Activated effector memory CD4-positive, alpha-beta T cell treated with anti-CD3 and anti-CD28 coated beads, Interleukin-2, amount 50 U/mL, for 16 hours (primary cell): ENCODE measurements at places on chromosomes 1 and 21.

GRCh38 chr1:7519181-7519860, 251.8 kb upstream of the VAMP3 start:
- no peak for DNase-seq

DNA sequence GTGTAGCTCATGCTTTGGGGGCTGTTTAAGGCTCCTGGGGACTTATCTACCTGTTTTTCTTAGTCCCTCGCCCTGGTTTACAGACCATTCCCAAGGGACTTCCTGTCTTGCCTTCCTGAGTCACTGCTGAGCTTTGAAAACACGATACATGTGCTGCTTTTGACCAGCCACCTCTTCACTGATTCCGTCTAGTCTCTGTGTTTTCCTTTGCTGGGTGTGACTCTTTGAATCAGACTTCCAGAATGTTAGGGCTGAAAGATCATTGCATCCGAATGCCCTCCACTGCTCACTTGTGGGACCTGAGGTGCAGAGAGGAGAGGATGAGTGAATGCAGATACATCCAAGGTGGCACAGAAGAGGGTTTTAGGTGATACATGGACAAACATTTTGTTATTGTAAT, 35.4 kb upstream of the CITED4 start:
- no peak for DNase-seq

- peak; percentile 89 for DNase-seq
Measured at GRCh38 chr1:156705918-156706656, 704 bp upstream of the CRABP2 start.

DNA sequence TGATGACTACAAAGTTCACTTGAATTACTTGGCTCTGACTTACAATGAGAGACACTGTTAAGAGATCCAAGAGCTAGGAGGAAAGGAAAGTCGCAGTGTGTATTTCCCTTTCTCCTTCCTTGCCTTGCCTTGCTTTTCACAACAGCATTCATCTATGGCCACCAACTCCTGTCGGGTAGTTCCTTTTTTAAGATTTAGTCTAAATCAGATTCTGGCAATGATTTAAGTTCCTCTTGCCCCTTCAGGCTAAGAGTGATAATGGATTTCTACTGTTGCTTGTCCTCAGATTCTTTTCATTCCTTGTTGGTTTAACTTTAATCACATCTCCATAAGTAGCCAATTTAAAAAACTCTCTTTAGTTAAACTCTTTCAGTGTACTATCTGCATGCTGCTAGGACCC, 91.9 kb downstream of the GTF2B start:
- DNase-seq, result no peak

GRCh38 chr1:6003568-6004411, 11.6 kb upstream of the NPHP4 start:
- DNase-seq, result peak; percentile 22
